ENCODE measurements at places on chromosomes 1 and 21.

GRCh38 chr1:161890574-161890973, 124.5 kb downstream of the ATF6 start:
- H3K4me3 ChIP-seq = no peak overlapping the region
- no peak for DNase-seq
- H3K4me1 ChIP-seq = no peaks in the 10 kb centered on the region
- peaks cover 11% of the 10 kb centered on the region for H3K36me3 ChIP-seq
- H3K27me3 ChIP-seq = no peaks in the 10 kb centered on the region
- no peak overlapping the region for H3K27ac ChIP-seq

- no peak overlapping the region for H3K4me3 ChIP-seq
- DNase-seq = no peak
- no peak overlapping the region for H3K27ac ChIP-seq
- no peaks in the 10 kb centered on the region for H3K36me3 ChIP-seq
- no peaks in the 10 kb centered on the region for H3K27me3 ChIP-seq
These were observed 113.7 kb downstream of the ZNF281 start for GRCh38 chr1:200296091-200296661.

- DNase-seq = no peak
- H3K4me1 ChIP-seq = peaks cover 10% of the 10 kb centered on the region
- H3K27me3 ChIP-seq = peaks cover 28% of the 10 kb centered on the region
These were observed 20.7 kb downstream of the SH3BP5L start for GRCh38 chr1:248804771-248805681.

DNA sequence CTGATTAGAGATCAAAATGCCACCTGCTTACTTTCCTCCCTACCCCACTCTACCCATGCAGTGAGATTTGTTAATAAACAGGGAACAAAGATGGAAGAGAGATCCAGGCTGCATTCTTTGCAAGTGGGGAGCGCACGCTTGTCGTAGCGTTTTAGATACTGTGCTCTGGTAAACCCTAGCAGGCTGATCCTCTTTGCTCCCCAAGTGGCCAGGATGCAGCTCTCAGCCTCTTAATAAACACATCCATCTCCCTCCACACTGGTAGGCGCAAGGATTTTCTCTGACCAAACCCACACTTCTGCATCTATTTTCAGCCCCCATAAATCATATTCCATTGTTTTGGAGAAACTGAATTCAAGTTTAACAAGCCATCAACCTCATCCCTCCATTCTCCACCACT, 2.9 kb downstream of the PGBD5 start:
- DNase-seq = no peak
- H3K4me1 ChIP-seq = peaks cover 12% of the 10 kb centered on the region
- no peak overlapping the region for H3K4me3 ChIP-seq

DNA sequence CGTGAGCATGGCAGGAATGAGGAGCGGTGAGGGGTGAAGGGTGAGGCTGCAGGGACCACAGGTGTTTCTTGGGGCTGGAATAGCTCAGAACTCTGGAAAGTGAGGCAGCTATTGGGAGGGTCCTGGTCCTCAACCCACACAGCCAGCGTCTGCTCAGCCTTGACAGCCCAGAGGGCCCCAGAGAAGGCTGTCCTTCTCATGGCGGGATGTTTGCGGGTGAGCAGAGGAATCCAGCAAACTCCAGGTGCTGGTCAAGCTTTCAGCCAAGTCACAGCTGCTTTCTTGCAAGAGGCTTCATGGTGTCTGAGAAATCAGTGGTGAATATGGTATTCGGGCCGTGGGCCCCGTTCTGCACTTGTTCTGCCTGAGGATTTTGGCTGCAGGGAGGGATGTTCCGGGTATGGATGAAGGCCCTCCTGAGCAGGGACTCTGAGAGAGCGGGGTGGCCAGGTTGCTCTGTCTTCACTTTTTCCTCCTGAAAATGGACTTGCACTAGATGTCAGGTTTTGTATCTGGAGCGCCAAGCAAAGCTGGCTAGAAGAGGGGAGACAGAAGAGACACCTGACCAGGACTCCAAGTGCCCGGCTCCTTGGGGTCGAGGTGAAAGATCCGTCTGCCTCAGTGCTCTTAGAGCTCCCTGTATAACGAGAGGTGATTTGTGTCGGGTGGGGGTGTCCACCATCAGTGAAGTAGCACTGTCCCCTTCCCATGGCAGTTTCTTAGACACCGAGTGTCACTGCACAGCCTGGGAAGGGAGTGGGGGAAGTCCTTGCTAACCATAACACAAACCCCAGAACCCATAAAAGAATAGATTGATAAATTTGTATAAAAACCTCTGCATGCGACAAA, 139.9 kb downstream of the PEX14 start:
- H3K27me3 ChIP-seq = no peaks in the 10 kb centered on the region
- peaks cover 1% of the 10 kb centered on the region for H3K4me1 ChIP-seq
- H3K4me3 ChIP-seq = no peak overlapping the region
- peak overlapping the region; percentile 39 for H3K27ac ChIP-seq
- H3K36me3 ChIP-seq = peaks cover 2% of the 10 kb centered on the region

DNA sequence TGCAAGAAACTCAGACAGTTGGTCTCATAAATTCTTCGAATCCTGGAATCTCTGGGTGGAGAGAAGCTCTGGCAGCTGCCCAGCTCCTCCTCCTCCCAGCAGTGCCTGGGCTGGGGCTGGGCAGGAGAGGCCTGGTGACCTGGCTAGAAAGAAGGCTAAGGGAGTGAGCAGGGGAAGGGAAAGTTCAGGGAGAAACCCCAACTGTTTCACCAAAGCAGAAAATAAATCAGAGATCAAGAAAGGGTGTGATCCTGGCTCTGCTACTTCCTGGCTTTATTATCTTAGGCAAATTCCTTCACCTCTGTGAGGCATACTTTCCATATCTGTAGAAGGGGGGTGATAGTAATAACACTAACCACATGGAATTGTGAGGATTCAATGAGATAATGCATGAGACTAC, 8.8 kb upstream of the COL16A1 start:
- H3K36me3 ChIP-seq = no peaks in the 10 kb centered on the region
- no peak for DNase-seq
- H3K27ac ChIP-seq = no peak overlapping the region
- peaks cover 58% of the 10 kb centered on the region for H3K27me3 ChIP-seq

- no peak overlapping the region for H3K4me3 ChIP-seq
- no peak overlapping the region for H3K27ac ChIP-seq
- H3K4me1 ChIP-seq = peaks cover 12% of the 10 kb centered on the region
- H3K36me3 ChIP-seq = peaks cover 7% of the 10 kb centered on the region
- DNase-seq = no peak
These were observed 27.9 kb downstream of the DOP1B start for GRCh38 chr21:36184545-36184944.

DNA sequence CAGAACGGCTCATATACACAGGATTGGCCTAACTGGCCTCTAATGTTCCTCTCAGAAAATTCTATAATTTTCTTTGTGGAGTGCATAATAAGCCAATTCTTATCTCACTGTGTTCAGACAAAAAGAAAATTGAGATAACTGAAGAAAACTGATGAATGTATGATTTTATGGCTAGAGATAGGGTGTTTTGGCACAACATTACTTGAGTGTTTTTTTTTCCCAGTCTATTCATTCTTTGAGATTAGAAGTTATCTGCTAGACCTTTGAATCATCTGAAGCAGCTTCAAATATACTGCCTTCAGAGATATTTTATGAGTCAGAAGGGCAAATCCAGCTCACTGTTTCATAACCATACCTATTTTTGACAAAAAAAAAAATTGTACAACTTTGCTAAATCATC, 85.6 kb downstream of the VAV3 start:
- no peaks in the 10 kb centered on the region for H3K27me3 ChIP-seq
- DNase-seq = no peak
- H3K4me3 ChIP-seq = no peak overlapping the region
- H3K27ac ChIP-seq = no peak overlapping the region

GRCh38 chr1:207300970-207301369, 20.5 kb upstream of the CD55 start:
- H3K4me3 ChIP-seq = no peak overlapping the region
- no peak overlapping the region for H3K27ac ChIP-seq
- DNase-seq = no peak
- H3K36me3 ChIP-seq = no peaks in the 10 kb centered on the region
- H3K4me1 ChIP-seq = no peaks in the 10 kb centered on the region
- peaks cover 7% of the 10 kb centered on the region for H3K27me3 ChIP-seq

- H3K27ac ChIP-seq = peak overlapping the region; percentile 96
- peak overlapping the region; percentile 98 for H3K4me3 ChIP-seq
- H3K36me3 ChIP-seq = peaks cover 20% of the 10 kb centered on the region
- H3K27me3 ChIP-seq = no peaks in the 10 kb centered on the region
- no peak for DNase-seq
- H3K4me1 ChIP-seq = peaks cover 33% of the 10 kb centered on the region
These were observed 993 bp downstream of the DDX59 start for GRCh38 chr1:200668514-200669313.

DNA sequence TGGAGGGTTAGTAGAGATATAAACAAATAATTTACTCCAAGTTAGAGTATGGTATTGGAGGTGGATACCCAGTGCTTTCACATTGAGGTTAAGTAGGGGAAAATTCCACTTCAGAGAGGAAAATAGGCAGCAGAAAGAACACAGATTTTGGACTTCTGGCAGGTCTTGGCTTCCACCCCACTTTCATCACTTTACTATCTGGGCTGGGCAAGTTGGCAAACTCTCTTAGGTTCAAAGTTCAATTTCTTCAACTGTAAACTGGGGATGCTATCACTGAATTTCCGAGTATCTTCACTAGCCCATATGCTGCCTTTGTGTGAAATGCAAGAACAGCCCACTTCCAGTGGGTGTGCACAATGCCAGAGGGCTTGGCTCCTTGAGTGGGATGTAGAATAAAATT, 214.9 kb downstream of the GABPA start:
- H3K36me3 ChIP-seq = peaks cover 5% of the 10 kb centered on the region
- H3K4me3 ChIP-seq = no peak overlapping the region
- no peak for DNase-seq
- H3K27ac ChIP-seq = no peak overlapping the region

GRCh38 chr1:30356839-30357238, 366.5 kb downstream of the MATN1 start:
- peaks cover 53% of the 10 kb centered on the region for H3K27me3 ChIP-seq
- no peak overlapping the region for H3K4me3 ChIP-seq
- DNase-seq = no peak
- no peaks in the 10 kb centered on the region for H3K4me1 ChIP-seq
- H3K36me3 ChIP-seq = peaks cover 3% of the 10 kb centered on the region
- no peak overlapping the region for H3K27ac ChIP-seq

DNA sequence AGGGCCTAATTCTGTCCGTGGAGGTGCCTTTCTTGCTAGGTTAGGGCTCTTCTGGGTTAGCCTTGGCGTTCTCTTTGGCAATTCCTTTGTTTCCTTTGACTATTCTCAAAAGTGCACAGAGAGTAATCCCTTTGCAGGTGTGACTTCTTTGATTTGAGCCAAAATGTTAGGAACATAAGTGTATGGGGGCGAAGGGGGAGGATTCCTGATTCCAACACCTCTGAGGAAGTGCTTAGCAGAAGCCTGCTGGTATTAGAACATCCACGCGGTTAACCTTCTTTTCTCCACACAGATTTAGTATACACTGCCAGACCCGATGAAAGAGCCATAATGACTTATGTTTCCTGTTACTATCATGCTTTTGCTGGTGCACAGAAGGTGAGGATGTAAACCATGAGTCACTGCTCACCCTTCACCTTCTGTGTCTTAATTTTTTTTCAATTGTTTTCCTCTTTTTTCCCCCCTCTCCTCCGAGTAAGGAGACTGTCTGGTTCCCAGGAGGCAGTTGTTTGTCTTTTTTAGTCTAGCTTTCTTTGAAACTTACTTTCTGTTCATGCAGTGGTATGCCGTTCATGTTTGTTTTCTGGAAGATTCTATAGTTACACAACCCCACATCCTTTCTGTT, 48.0 kb downstream of the ACTN2 start:
- H3K27me3 ChIP-seq = peaks cover 30% of the 10 kb centered on the region
- no peaks in the 10 kb centered on the region for H3K36me3 ChIP-seq
- no peak for DNase-seq
- H3K4me3 ChIP-seq = no peak overlapping the region
- H3K27ac ChIP-seq = no peak overlapping the region

DNA sequence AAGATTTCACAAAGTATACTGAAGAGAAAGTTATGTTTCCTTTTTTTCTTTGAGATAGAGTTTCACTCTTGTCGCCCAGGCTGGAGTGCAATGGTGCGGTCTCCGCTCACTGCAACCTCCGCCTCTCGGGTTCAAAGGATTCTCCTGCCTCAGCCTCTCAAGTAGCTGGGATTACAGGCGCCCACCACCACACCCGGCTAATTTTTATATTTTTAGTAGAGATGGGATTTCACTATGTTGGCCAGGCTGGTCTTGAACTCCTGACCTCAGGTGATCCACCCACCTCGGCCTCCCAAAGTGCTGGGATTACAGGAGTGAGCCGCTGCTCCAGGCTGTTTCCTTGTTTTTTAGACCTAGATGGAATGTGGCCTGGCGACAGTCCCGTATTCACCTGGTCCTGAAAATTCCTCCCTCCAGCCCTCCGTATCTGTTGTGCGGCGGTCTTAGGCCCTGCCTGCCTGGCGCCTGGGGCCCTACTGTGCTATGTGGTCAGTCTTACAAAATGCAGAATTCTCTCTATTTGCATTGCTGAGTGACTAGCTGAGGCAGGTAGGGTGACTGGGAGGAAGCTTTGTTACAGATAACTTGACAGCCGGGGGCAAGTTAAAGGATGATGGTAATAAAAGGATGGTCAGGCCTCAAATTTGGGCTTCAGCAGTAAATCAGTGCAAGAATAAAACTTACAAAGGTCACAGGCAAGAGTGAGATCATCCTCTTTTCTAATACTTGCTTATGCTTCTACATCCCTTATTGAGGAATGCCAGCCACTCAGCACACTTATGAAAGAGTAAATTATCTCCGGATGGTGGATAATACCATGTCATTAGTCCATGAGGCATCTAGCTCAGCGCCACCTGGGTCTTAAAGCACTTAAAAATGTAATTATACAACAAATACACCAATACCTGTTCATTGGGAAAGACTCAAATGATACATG, 30.3 kb downstream of the PARK7 start:
- H3K27me3 ChIP-seq = no peaks in the 10 kb centered on the region
- H3K4me1 ChIP-seq = no peaks in the 10 kb centered on the region
- H3K27ac ChIP-seq = no peak overlapping the region
- peaks cover 24% of the 10 kb centered on the region for H3K36me3 ChIP-seq

- no peak for DNase-seq
- H3K4me3 ChIP-seq = no peak overlapping the region
- peaks cover 13% of the 10 kb centered on the region for H3K36me3 ChIP-seq
- H3K4me1 ChIP-seq = peaks cover 8% of the 10 kb centered on the region
- no peaks in the 10 kb centered on the region for H3K27me3 ChIP-seq
These were observed 22.9 kb downstream of the TCP10L start for GRCh38 chr21:32562426-32562825.

DNA sequence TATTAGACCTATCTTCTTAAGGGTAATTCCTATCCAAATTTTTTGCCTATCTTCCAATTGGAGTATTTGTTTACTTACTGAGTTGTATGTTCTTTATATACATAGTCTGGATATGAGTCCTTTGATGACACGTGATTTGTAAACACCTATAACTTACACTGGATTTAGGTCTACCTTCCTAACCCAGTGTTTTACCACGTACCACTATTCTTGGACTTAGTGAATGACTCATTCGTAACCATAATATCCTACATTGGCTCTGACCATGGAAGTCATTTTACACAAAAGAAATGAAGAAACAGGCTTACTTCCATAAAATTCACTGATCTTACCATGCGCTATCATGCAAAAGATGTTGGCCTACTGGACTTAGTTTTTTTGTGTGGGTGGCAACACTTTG, 23.9 kb upstream of the ZZZ3 start:
- H3K4me1 ChIP-seq = no peaks in the 10 kb centered on the region
- DNase-seq = no peak
- H3K36me3 ChIP-seq = peaks cover 24% of the 10 kb centered on the region
- no peaks in the 10 kb centered on the region for H3K27me3 ChIP-seq
- H3K27ac ChIP-seq = no peak overlapping the region
